ENCODE measurements at places on chromosomes 12 and 14.

DNA sequence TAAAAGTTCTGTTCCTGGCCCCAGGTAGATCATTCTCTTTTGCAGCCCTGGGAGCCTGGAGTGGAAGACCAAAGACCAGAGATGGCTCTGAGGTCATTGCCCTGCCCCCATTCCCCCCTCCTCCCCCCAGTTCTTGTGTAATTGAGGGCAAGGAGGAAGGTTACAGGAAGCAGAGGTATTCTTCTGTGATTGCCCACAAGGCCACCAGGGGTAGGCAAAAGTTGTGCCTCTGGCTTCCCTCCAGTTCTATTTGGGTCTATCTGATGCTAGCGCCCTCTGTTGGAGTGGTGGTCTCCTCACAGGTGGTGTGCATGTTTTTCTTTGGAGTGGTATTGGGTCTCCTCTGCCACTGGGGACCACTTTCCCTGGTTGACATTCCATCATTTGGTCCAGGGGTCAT lies 41.2 kb upstream of the CRY1 start:
- no peak for DNase-seq

DNA sequence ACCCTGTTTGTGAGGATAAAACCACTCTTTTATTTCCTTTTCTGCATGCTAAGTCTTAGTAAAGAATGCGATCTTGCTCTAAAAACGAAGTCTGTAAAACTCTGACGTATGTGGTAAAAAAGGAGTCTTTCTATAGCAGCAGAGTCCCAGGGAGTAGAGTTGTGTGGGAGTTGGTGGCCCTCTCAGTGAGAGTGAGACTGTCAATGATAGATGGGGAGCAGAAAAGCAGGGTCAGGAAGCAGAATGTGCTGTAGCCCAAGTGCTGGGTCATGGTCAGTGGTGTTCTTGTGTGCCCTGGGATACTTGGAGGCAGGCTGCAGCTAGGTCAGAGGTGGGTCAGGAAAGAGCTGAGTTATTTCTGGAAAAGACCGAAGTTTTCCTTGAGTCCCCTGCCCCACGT lies 20.3 kb upstream of the GPR33 start:
- no peak for DNase-seq

DNA sequence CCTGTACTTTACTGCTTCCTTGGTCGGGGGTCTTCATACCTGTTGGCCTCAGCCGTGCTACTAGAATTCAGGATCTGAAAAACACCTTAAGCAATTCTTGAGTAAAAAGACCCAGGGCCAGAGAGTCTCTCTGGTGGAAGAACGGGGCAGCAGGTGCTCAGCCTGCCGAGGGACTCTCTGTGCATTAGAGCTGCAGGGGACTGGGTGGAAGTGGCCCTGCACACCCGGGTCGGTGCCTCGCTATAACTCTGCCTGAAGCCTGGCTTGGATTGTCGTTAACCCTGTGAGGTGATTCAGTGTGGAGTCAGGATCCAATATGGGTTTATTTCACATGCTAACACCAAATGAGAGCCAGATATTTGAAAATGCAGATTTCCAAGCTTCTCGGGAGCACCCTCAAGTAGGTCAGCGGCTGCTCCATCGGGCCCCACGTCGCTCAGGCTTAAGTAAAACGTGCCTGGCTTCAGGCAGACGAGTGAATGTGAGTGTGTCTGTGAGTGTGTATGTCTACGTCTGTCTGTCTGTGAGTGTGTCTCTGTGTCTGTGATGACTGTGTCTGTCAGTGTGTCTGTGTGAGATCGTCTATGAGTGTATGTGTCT lies 35.1 kb upstream of the C14orf180 start:
- DNase-seq, result no peak

DNA sequence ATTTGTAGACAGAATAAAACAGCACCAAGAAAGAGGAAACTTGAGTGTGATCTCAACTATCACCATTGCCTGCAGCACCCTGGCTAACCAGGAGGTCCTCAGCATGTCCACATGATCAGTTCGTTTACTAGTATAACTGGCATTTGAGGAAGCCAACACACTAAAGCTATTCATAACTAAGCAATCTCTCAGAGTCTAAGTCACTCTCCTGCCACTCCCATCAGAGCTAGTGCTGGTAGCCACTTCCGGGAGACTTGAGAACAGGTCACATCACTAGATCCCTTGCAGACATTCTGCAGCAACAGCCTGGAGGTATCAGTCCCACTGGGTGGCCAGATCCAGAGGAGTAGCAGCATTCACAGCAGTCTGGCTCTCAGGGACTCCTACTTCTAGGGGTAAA lies 352.9 kb upstream of the OR4E1 start:
- no peak for DNase-seq

- DNase-seq, result no peak
Measured at GRCh38 chr12:123105211-123105826, 45.6 kb downstream of the PITPNM2 start.

GRCh38 chr12:79373896-79374499 lies 316.8 kb downstream of the PAWR start:
- DNase-seq, result peak; percentile 56

GRCh38 chr12:48827026-48827425 lies 8.7 kb downstream of the CACNB3 start:
- DNase-seq, result no peak

- DNase-seq, result no peak
Measured at GRCh38 chr12:58174316-58174715, 232.9 kb downstream of the ATP23 start.

DNA sequence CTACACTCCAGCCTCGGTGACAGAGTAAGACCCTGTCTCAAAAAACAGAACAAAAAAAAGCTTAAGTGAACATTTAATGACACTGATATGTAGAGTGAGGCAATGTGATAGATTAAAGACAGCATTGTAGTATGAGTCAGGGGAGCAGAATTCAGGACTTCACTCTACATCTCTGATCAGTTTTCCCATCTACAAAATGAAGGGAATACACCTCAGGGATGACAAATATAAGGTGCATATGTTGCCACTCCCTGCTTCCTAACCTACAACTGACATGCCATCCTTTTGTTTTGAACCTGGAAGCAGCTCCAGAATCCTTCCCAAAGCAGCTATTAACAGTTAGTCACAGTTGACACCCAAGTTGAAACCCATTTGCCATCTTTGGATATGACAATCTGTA lies 30.9 kb upstream of the STRN3 start:
- DNase-seq, result no peak

GRCh38 chr12:75816897-75817296 lies 214.7 kb downstream of the PHLDA1 start:
- DNase-seq, result peak; percentile 38

DNA sequence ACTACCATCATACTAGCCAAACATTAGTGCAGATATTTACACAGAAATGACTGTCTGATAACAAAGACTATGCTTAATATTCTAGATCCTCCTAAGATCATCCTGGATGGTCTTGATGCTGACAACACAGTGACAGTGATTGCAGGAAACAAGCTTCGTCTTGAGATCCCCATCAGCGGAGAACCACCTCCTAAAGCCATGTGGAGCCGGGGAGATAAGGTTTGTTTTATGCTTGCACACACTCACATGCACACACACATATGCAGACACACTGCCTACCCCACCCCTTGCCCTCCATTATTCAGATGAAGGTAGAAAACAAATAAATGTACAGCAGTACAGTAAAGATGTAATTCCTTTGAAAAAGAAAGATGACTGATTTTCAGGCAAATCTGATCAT lies 44.4 kb upstream of the CHPT1 start:
- no peak for DNase-seq

- no peak for DNase-seq
Measured at GRCh38 chr14:104114421-104115130, 23.8 kb upstream of the KIF26A start.

Data from AG08395 (cell line).